ENCODE measurements at places on chromosomes 3 and 15. TPM values are rescaled to one million over a fixed set of nuclear protein-coding genes. Genes with fewer than 3 reads are reported as not detected.

GRCh38 chr3:50525987-50526386 lies 22.6 kb upstream of the CACNA2D2 start:
- DNase-seq: peak; percentile 96

DNA sequence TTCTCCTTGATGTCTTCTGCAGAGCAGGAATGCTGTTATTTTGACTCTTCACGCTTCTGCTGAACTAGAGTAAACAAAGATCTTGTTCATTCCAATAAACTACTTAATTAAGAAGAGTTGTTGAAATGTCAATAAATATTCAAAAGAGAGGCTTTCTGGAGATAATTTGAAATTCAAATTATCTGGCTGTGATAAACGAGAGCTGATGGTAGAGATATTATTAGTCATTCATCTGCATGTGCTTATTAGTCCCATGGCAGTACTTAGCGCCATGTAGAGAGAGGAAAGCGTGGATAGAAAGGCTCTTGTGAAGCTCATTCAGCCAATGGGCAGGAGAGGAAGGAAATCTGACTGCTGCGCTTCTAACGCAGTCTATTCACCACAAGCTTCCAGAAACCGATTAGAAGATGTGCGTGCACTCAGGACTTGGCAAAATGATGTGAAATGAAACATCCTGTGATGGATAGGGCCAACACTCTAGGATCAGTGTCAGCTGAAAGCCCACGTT lies 251.1 kb downstream of the GABRB3 start:
- no peak for DNase-seq

- DNase-seq: peak; percentile 55
Observed at GRCh38 chr15:77497110-77497737, 76.5 kb downstream of the HMG20A start.

The PLA2G4F gene
- not detected for total RNA-seq

Measured in H7 (cell line).